ENCODE measurements at places on chromosomes 1 and 21.

DNA sequence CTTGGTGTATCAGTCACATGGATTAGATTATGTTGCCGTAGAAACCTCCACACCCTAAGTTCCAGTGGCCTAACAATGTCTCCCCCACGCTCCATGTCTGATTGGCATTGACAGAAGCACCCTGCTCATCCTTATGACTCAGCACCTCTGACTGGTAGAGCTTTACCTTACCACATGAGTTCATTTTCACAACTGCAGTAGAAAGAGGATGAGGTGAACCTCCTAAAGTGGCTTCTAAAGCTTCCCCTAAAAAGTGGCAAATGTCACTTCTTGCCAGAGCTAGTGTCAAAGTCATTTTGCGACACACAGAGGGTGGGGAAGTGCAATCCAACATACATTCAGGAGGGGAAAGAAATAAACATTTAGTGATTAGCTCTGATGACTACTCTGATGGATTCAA, 30.6 kb upstream of the LYPD8 start:
- DNase-seq = no peak

DNA sequence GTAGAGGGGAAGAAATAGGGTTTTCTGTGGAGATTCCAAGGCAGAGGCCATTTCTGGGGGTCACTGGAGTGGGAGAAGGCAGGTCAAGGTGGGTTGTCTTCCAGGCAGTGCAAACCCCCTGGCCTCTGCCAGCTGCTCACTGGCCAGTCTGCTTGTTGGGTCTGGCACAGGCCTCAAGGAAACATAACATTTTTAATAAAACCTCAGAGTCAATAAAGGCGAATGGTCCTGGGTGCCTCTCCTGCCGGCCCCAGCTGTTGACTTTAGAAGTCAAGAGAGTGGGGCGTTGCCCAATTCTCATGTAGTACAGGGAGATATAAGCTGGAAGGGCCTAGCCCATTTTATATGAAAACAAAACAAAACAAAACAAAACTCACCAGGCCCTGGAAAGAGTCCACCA, 36.6 kb downstream of the RUNX3 start:
- DNase-seq = no peak

DNA sequence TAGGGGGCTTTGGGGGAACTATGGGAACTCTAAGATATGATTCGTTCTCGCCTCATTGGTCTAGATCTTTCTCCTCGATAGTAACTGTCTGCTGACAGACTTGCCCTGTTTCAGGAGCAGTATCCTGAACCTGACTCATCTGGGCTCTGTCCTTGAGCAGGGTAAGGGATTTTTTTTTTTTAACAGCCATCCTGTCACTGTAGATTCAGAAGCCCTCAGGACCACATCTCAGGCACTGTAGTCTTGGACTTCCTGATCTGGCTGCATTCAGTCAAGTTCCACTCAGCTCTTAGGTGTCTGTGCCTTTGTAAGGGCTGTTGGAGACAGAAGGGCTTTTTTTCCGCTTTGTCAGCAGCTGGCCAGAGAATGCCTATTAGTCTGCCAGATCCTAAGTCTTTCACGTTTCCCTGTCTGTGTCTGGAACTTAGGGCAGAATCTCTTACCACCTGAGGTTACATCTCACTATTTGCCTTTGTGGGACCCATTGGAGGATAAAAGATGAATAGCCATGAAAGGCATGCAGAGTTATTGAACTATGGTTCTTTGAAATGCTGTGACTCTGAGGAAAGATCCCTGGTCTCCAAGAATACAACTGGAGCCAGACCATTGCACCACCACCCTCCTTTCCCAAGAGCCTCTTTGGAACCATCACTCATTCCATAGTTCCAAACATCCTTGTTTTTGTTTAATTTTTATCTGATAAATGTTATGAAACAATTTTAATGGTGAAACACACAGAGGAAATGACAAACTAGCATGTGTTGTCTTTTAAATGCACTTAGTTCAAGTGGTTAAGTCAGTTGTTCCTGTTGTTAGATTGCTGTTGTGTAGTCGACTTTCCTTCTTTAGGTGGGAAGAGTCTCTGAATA, 49.7 kb upstream of the MACF1 start:
- DNase-seq = peak; percentile 89

DNA sequence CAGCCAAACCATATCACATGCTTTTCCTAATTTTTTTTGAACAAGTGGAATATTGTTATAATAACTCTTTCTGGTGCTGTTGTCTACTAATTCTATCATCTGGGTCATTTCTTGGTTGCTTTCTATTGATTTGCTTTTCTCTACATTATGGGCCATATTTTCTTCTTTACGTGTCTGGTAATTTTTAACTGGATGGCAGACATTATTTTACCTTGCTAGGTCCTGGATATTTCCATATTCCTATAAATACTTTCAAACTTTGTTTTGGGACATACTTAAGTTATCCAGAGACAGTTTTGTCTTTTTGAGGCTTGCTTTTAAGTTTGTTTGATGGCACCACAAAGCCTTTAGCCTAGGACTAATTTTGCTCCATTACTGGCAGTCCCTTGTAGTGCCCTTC, 11.3 kb downstream of the HS2ST1 start:
- no peak for DNase-seq

- no peak for DNase-seq
Observed at GRCh38 chr21:34520764-34521508, 8.9 kb upstream of the KCNE1 start.

- DNase-seq = peak; percentile 69
Observed at GRCh38 chr21:41765973-41766882, 624 bp downstream of the RIPK4 start.

Measured in NCI-H1417 (cell line).